ENCODE measurements at places on chromosomes 11 and 22.

- DNase-seq = no peak
Observed at GRCh38 chr22:20488946-20489345, 6.6 kb downstream of the KLHL22 start.

GRCh38 chr11:119791047-119791446 is 62.0 kb upstream of the NECTIN1 start:
- no peak for DNase-seq

GRCh38 chr11:30260813-30261212 is 30.0 kb downstream of the FSHB start:
- DNase-seq = no peak

DNA sequence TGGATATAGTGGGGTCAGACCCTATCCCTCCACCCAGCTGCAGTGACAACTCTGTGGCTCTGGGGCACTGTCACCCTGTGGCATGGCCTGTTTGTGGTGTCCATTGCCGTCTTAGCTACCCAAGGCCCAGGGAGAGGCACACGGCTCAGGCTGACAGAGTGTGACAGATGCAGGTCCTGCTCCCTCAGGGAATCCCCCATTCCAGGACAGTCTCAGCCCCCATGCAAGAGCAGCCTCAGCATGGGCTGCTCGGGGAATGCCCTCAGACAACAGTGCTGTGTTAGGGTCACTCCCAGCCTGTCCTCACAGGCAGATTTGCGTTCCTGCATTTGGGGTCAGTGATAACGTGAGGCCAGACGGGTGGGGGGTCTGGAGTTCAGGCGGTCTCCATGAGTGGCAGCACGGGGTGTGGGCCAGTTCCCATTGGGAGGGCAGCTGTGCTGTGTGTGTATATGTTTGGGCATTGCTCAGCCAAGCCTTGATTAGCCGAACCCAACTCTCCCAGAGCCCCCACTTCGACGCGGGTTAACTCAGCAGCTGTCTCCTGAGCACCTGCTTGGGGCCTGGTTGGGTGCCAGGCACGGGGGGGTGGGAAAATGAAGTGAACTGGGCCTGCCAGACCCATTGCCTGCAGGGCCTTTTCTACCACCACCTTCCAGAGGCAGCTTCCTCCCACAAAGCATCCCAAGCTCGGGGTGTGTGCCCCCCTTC is 5.3 kb upstream of the KCNQ1OT1 start:
- DNase-seq = no peak

GRCh38 chr11:109184376-109184775 is 237.6 kb upstream of the C11orf87 start:
- DNase-seq = no peak

DNA sequence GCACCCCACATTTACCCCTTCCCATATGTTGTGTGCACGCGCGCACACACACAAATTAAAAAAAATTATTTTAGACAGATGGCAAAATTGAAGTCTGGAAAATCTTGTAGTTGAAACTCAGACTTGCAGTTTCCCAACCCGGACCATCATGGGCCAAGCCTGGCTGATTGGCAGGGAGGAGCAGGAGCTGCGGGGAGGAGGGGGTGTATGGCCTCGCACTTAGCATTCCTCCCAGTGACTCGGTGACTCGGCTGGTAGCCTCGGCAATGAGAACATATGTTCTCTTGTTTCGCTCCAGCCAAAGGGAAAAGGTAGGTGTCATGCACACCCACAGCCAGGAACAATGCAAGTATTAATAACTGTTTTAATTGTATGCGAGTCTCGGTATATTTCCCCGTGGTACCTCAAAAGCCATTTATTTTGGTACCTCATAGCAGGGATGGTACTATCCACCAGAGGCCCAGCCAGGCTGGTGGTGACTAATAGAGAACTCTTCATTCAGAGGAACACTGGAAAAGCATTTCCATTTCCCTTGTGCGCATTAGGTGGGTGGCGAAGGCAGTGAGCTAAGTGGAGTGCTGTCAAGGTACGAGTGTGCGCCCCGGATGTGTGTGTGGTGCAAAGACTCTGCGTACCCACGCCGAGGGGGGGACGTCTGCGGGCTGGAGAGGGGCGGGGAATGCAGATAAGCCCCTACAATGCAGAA is 92.5 kb downstream of the DSCAML1 start:
- no peak for DNase-seq
